ENCODE measurements at places on chromosomes 16 and 17.

GRCh38 chr16:75792771-75793492 is 66.6 kb upstream of the CPHXL start:
- H3K4me1 ChIP-seq = no peaks in the 10 kb centered on the region
- H3K4me3 ChIP-seq = no peak overlapping the region
- H3K27me3 ChIP-seq = peaks cover 9% of the 10 kb centered on the region
- no peak for DNase-seq

DNA sequence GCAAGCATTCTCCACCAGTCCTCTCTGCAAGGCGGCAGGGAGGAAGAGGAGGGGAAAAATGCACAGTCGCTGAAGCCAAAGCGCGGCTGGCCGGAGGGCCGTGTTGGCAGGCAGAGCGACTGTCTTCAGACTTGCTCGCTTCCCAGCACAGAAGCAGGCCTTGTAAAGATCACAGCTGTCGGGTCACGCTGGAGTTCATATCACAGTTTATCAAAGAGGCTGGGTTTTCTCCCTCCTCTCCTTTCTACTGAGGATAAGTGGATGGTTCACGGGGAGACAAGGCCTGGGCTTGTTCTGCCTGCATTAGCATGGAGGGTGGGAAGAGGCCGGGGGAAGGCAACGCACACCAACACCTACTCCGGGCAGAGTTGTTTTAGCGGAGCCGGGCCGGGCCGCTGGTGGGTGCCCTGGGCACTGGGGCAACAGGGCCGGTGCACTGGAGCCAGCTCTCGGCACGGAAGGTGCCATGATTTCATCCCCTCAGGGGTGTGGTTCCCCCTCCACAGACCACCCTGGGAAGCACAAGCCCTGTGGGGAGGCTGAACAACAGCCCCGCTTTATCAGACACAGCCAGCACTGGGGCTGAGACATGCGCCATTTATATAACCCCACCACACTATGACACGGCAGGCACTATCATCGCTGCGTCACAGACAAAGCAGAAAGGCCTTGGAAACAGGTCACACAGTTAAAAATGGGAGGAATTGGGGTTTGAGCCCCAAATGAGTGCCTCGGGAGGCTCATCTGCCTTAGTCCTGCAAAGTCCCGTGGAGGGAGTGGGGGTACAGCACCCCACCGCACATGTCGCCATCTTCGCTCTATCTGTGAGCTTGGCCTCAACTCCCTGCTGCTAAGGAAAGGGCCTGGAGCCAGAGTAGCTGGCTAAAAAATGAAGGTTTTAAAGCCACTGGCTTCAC is 40.3 kb upstream of the MTSS2 start:
- peak overlapping the region; percentile 94 for H3K27ac ChIP-seq
- H3K27me3 ChIP-seq = no peaks in the 10 kb centered on the region
- DNase-seq = peak; percentile 38
- H3K4me3 ChIP-seq = peak overlapping the region; percentile 62

GRCh38 chr16:86512301-86512859 is 2.1 kb downstream of the FOXF1 start:
- H3K4me1 ChIP-seq = peaks cover 12% of the 10 kb centered on the region
- peaks cover 92% of the 10 kb centered on the region for H3K27me3 ChIP-seq
- H3K36me3 ChIP-seq = peaks cover 2% of the 10 kb centered on the region
- H3K27ac ChIP-seq = no peak overlapping the region
- no peak overlapping the region for H3K4me3 ChIP-seq

DNA sequence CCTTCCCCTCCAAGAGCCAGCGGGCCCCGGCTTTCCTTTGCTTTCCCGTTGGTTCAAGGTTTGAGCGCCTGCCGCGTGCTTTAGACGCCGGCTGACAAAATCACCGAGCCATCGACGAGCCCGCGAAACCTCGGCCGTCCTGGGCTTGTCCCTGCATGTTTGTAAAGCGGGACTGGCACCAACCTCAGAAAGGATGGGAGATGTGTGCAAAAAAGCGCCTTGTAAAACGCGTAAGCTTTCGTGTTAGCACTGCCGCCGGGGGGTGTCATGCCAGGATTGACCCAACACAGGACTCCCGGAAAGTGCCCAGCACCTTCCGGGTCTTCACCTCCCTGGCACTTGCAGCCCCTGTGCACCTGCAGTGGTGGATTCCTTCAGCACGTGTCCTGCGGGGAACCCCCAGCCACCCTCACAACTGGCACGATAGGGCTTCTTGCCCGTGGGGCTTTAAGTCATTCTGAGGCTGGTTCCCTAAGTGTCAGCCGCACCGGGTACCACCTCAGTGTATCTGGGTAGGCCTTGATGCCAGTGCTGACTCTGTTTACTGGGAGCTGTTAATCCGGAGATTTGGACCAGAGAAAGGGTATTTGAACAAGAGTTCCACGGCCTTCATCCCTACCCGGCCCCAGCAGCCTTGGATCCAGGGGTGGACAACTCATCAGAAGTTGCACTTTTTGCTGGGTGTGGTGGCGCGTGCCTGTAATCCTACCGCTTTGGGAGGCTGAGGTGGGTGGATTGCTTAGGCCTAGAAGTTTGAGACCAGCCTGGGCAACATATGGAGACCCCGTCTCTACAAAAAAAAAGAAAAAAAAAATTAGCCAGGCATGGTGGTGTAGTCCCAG is 817 bp downstream of the NDUFAF8 start:
- no peak for DNase-seq
- peaks cover 31% of the 10 kb centered on the region for H3K4me1 ChIP-seq
- peaks cover 6% of the 10 kb centered on the region for H3K27me3 ChIP-seq
- no peaks in the 10 kb centered on the region for H3K36me3 ChIP-seq

- H3K36me3 ChIP-seq = peaks cover under 1% of the 10 kb centered on the region
- H3K27me3 ChIP-seq = peaks cover 8% of the 10 kb centered on the region
- H3K4me3 ChIP-seq = peak overlapping the region; percentile 74
- no peak for DNase-seq
- H3K27ac ChIP-seq = peak overlapping the region; percentile 71
Observed at GRCh38 chr17:42680331-42680808, 1.3 kb downstream of the CCR10 start.

DNA sequence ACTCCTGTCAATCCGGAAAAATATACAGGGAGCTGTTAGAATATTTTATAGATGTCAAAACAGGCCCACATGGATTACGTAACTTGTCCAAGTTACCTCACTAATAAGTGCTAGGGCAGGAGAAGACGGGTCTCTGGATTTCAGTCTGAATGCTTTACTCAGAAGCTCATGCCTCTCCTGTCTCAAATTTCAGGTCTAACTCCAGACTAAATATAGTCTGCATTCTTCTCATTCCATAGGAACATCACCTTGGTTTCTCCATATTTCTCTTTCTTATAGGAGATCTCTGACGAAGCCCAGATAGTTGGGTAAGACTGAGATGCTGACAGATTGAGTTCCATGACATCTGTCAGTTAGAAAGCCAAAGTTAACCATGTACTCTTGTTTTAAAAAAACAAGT is 174.2 kb downstream of the STX8 start:
- H3K27me3 ChIP-seq = no peaks in the 10 kb centered on the region
- H3K4me1 ChIP-seq = no peaks in the 10 kb centered on the region
- H3K4me3 ChIP-seq = no peak overlapping the region
- H3K36me3 ChIP-seq = peaks cover 7% of the 10 kb centered on the region
- DNase-seq = no peak

GRCh38 chr17:77317091-77317750 is 176.5 kb downstream of the SEC14L1 start:
- H3K27me3 ChIP-seq = no peaks in the 10 kb centered on the region
- peaks cover 35% of the 10 kb centered on the region for H3K4me1 ChIP-seq
- H3K27ac ChIP-seq = no peak overlapping the region
- no peaks in the 10 kb centered on the region for H3K36me3 ChIP-seq
- no peak overlapping the region for H3K4me3 ChIP-seq

DNA sequence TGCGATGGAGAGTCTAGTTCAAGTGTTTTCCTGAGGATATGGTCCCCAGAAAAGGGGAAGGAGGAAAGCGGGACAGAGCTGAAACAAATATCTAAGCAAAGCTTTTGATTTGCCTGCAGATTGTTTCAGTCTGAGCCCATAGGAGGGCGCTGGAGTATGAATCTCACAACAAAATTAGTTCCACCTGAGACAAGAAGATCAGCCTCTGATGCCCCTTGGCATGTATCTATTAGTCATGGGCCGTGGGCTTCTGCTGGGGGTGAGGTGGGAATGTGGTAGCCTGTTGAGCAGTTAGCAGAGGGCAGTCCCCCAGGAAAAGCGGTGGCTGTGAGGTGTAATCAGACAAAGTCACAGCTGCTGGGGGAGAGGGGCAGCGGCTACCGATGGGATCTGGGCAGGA is 446.9 kb downstream of the CA10 start:
- no peak overlapping the region for H3K27ac ChIP-seq
- DNase-seq = no peak
- no peak overlapping the region for H3K4me3 ChIP-seq

DNA sequence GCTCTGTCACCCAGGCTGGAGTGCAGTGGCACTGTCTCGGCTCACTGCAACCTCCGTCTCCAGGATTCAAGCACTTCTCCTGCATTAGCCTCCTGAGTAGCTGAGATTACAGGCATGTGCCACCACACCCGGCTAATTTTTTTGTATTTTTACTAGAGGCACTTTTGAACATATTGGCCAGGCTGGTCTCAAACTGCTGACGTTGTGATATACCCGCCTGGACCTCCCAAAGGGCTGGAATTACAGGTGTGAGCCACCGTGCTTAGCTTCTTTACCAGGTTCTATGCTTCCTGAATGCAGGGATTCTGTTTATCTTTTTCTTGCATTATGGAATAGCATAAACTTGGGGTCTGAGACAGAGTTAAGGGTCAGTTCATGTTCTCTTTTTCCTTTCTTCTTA is 317.9 kb upstream of the RBFOX1 start:
- H3K36me3 ChIP-seq = no peaks in the 10 kb centered on the region
- no peak overlapping the region for H3K27ac ChIP-seq
- DNase-seq = no peak
- no peak overlapping the region for H3K4me3 ChIP-seq
- H3K27me3 ChIP-seq = peaks cover 59% of the 10 kb centered on the region

DNA sequence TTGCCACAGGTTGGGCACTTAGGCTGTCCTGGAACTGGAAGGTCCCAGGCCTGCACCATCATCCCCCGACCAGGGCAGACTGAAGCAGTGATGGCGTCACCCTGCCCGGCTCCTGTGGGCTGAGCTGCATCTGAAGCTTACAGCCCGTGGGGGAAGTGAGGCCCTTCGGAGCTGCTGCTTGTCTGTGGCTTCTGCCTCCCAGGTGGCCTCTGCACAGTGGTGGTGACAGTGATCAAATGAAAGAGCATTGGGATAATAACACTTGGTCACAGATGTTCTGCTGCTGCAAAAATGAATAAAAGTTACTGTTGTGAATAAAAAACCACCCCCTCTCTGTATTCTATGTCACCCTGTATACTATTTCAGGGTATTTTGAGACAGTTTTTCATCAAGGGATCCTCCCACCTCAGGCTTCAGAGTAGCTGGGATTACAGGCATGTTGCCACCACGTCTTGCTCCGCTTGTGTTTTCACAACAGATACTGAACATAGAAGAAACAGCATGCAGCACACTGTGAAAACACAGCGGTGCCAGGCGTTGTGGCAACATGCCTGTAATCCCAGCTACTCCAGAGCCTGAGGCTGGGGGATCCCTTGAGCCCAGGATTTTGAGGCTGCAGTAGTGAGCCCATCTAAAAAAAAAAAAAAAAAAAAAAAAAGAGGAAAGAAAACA is 165.0 kb downstream of the LGALS9B start:
- H3K4me3 ChIP-seq = no peak overlapping the region
- H3K27me3 ChIP-seq = no peaks in the 10 kb centered on the region
- DNase-seq = no peak
- peaks cover 48% of the 10 kb centered on the region for H3K36me3 ChIP-seq
- H3K27ac ChIP-seq = no peak overlapping the region

DNA sequence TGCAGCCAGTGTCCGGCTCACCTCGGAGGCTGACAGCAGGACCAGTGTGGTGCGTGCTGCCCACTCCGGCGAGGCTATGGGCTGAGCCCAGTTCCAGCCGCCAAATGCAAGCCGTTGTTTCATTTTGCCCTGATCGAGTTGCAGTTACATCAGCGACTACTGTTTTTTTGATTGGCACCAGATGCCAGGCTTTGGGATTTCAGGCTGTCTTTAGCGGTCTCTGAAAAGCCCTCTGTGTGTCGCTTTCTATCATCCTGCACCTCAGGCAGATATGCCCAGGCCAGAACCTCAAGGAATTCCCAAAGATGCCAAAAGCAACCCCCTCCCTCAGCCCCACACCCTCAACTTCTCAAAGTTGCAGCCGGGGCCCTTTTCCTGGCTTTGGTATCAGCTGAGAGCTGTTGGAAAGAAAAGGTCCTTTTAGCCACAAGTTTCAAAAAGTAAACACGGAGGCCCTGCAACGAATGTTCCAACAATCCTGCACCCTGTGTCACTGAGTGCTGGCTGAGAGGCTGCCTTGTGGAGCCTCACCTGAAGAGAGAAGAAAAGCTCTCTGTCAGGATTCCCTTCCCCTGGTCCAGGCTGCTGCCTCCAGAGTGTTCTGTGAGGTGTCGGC is 58.9 kb downstream of the WWP2 start:
- H3K4me3 ChIP-seq = no peak overlapping the region
- H3K27ac ChIP-seq = peak overlapping the region; percentile 71
- peaks cover 24% of the 10 kb centered on the region for H3K4me1 ChIP-seq
- H3K36me3 ChIP-seq = peaks cover 6% of the 10 kb centered on the region
- DNase-seq = no peak

DNA sequence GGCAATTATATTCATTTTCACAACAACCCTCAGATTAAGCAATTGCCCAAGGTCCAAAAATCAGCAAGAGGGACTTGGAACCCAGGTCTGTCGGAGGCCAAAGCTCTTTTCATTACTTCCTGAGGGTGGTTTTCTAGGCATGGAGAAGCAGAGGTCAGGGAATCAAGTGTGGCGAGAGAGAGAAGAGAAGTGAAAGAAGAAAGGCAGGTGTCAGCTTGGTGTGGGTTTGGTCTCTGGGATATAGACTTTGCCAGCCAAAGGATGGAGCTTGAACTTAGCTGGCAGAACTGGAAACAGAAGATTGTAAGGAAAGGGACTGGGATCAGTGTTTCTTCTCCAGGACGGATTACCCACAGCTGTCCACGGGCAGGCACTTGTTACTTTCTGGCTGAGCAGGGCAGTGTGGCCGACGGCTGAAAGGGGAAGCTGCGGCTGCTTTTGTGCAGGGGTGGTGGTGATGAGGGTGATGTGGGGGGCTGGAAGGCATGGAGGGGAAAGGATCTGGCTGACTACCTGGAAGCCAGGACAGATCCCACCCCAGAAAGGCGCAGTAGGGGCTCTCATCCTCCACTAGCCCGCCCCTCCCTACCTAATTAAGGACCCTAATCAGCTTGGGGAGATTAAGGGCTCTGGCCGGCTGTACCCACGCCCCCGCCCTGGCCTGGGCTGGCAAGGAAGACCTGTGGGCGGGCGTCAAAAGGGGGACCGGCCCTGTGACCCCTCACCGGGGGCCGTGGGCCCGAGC is at the start of gene GUCY2D:
Gene GUCY2D, plus strand, starts transcription at position 640 of the 745 bp plus-strand sequence. CDS start 433 bp downstream, outside the sequence.
- no peak for DNase-seq
- H3K4me1 ChIP-seq = no peaks in the 10 kb centered on the region
- H3K27ac ChIP-seq = peak within 1 kb of the TSS; percentile 86
- no peak within 1 kb of the TSS for H3K4me3 ChIP-seq
- H3K36me3 ChIP-seq = no peaks in the 10 kb centered on the region

DNA sequence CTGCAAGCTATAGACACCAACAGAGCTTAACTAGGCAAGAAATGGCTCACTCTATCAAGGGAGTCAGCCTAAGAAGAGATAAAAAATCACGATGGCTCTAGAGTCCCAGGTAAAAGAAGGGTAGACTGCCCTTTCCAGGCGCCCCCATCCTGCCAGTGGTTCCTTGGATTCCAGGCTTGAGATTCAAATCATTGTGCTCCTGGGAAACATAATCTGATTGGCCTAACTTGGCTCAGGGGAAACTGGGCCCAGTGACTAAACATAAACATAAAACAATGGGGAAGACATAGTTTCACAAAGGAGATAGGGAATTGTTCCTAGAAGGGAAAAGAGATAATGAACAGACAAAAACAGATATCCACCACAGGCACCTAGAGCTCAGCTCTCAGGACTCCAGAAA is 56.4 kb downstream of the ZNF18 start:
- no peak overlapping the region for H3K27ac ChIP-seq
- no peak overlapping the region for H3K4me3 ChIP-seq
- DNase-seq = no peak
- no peaks in the 10 kb centered on the region for H3K27me3 ChIP-seq
- H3K36me3 ChIP-seq = no peaks in the 10 kb centered on the region

All from neural crest cell (in vitro differentiated cells).